Activated effector memory CD4-positive, alpha-beta T cell treated with Interleukin-2 at 50 U/mL for 16 hours (primary cell): ENCODE measurements at places on chromosomes 2 and 18.

GRCh38 chr2:189854940-189855339, 70.7 kb downstream of the PMS1 start:
- DNase-seq = no peak

DNA sequence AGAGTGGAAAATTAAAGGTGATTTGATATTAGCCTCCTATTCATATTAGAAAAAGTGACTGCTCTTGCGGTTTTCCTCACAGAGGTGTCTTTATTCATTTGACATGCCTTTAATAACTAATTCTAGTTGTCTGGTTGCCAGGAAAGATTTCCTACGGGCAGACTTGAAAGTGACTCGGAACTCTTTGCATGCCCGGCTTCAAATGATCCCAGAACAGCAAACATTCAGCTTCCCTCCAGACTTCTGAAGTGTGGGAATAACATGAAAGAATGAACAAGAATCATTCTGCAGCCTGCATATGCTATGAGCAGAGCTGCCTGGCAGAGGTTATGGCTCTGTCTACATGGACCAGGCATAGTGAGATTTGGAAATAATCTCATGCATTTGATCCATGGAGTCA, 89.6 kb upstream of the PKDCC start:
- no peak for DNase-seq

GRCh38 chr2:121263996-121264715, 20.8 kb downstream of the TFCP2L1 start:
- DNase-seq = no peak

DNA sequence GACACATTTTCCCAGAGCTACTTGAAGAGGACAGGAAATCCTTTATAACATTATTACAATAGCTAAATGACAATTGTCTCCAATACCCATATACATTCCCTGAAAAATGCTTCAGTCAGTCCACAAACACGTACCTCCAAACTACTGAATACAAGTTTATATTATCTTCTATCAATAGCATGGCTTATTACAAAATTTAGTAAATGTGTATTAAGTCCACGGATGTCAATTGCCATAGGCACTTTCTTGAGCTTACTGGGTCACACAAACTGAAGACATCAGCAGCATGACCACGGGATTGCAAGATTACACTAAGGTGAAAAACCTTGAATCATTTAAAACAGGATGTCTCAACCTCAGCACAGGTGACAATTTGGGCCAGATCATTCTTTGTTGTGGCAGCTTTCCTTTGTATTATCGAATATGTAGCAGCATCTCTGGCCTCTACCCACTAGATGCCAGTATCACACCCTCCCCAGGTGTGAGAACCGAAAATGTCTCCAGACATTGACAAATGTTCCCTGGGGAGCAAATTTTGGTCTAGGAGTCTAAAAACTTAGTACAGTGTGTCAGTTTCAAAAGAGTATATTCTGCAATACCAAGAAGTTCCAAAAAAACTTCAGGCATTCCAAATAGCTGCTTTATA, 1.4 kb downstream of the MBD2 start:
- DNase-seq = peak; percentile 18

DNA sequence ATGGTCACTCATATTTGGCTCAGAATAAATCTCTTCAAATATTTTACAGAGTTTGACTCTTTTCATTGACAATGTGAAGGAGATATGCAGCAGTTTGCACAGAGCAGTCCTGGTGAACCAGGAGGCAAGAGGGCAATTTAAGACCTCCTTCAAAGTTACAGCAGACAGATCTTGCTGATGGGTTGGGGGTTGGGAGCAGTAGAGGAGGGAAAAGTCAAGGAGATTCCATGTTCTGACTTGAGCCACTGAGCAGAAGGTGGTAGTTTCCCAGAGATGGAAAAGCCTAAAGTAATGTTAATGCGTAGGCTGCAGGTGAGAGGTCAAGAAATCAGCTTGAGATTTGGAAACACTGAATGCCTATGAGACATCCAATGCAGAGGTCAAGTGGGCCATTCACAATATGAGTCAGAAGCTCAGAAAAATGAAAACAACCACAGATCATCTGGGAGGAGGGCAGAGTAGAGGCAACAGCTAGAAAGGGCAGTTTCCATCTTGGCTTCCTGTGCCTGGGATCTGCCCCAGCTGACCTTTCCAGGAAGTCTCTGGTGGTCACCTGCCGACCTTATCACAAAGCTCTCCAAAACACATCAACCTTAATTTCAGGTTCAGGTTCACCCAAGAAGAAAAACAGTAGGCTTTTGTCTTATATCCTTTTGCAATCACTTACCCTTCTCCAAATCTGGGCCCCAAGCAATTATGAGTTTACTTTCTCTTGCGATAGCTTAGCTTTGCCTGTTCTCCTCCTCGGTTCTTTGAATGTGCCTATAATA, 197.5 kb upstream of the ARL4C start:
- no peak for DNase-seq

DNA sequence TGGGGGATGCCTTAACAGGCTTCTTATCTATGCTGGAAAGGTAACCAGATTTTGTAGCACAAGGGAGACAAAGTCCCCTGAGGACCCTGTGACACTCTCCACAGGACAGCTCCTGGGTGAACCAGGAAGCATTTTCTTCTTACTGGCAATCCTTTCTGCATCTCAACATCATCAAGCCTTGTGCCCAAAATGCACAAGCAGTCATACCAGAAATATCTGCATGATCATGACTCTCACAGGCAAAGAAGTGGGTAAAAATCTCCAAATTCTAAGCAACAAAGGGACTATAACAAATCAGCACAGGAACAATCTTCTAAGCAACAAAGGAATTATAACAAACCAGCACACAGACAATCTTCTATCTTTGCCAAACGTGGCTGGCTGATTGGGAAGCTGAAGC, 99.1 kb upstream of the CD226 start:
- DNase-seq = no peak

GRCh38 chr2:169979025-169979424, 151.8 kb downstream of the UBR3 start:
- DNase-seq = no peak

GRCh38 chr18:27995770-27996502, 181.0 kb downstream of the CDH2 start:
- DNase-seq = no peak

DNA sequence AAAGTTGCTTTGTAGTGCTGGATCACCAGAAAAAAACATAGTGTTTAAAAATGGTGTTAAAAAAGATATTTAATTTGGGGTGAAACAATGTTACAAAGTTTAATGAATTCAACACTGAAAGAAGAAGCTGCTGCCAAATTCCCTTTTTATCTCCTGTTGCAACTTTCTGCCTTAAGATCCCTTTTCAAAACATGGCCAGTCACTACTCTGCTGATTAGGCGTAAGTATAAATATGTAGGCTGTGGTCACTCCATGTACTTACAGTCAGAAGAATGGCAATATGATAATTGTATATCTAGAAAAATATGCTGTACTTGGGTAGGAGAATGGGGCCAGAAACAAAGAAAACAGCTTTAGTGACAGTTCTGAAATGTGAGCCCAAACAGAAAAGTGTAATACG, 123.5 kb upstream of the ZBTB14 start:
- no peak for DNase-seq
